ENCODE measurements at places on chromosomes 11 and 22.
A peak's percentile ranks its signal among the peaks of the same experiment; 100 is the strongest.

- no peak for DNase-seq
Measured at GRCh38 chr11:17887779-17888178, 125.1 kb downstream of the SERGEF start.

GRCh38 chr11:73420136-73420535 lies 43.9 kb downstream of the RELT start:
- DNase-seq = no peak

DNA sequence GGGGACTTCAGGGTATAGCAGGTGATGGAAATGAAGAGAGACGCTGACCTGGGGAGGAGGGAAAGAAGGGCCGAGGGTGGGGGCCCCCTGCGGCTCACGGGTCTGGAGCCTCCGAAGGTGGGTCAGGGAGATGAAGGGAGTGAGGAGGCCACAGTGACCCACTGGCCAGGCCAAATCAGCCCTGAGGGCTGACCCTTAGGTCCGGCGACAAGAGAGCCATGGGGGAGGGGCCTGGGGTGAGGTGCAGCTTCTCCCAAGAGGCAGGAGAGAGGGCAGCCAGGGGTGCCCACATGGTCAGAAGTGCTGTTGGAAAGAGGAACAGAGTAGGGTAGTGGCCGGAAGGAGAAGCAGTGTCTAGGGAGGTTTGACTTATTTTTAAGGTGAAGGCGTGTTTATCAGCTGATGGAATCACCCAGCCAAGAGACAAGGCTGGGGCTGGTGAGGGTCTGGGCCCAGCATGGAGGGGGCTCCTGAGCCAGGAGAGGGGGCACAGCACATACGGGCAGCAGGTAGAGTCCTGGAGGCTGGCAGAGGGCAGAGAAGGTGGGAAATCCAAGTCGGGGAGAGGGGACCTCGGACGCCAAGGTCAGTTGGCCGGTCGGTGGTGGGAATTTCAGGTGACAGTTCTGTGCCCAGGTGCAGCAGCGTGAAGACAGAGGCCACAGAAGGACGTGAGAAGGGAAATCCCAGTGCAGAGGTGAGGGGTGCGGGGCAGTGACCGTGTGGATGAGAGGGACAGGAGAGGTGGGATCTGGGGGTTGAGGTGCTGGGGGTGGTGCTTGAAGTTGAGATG lies 49.0 kb downstream of the LINC01488 start:
- DNase-seq = no peak

- DNase-seq = no peak
Measured at GRCh38 chr11:119776031-119776636, 47.1 kb upstream of the NECTIN1 start.

GRCh38 chr22:41498303-41498835 lies 29.5 kb downstream of the ACO2 start:
- DNase-seq = no peak

DNA sequence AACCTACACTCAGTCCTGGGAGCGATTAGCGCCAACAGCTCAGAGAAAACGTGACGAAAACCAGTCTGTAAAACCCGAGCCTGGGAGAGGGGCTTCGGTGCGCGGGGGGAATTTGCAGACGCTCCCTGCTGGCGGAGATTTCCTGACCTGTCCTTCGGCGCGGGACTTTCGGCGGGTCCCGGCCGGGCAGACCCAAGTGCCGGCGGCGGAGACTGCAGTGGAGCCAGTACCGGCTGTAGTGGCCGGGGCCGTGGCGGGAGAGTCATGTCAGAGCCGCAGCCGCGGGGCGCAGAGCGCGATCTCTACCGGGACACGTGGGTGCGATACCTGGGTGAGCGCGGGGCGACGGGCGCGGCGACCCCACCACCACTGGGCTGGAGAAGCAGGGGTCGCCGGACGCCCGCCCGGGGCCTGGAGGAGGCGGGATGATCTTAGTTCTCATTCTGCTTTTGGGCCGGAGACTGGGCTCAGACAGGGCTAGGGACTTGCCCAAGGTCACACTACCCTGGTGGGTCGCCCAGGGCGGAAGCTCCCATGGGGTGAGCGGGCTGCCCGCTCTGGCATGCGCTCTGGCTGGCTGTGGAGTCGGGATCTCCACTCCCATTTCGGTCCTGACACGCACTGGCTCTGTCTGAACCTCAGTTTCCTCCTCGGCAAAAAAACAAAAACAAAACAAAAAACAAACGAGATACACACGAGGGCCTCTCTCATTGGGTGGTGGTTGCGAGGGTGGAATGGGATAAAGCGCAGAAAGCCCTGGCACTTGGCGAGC lies at the start of gene MTFP1:
Gene MTFP1 (plus strand): TSS at position 153 of the 772 bp plus-strand sequence. CDS start 112 bp downstream, at position 265.
- peak; percentile 27 for DNase-seq

DNA sequence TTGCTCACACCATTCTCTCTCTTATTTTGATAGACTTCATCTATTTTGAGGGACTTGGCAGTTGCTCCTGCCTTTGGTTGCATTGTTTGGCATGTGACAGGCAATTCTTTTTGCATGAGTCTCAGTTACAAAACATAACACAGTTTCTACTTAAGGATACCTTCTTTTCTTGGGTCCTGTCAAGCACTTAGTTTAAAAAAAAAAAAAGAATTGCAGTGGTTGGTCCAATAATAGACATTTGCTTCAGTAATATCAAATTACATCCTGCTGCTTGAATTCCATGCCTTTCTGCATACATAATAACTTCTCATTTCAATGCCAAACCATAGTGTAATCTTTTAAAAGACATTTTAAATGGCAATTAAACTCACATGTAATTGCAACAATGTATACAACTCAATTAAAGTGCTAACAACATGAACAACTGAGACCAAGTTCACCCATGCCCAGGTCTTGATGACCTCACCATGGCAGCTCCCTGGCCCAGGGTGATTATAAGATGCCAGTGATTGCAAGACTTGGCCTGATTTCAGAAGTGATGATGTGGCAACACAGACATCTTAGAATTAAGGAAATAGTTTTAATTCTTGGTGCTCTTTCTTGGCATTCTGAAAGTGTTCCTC lies 32.2 kb upstream of the PLET1 start:
- DNase-seq = peak; percentile 94

DNA sequence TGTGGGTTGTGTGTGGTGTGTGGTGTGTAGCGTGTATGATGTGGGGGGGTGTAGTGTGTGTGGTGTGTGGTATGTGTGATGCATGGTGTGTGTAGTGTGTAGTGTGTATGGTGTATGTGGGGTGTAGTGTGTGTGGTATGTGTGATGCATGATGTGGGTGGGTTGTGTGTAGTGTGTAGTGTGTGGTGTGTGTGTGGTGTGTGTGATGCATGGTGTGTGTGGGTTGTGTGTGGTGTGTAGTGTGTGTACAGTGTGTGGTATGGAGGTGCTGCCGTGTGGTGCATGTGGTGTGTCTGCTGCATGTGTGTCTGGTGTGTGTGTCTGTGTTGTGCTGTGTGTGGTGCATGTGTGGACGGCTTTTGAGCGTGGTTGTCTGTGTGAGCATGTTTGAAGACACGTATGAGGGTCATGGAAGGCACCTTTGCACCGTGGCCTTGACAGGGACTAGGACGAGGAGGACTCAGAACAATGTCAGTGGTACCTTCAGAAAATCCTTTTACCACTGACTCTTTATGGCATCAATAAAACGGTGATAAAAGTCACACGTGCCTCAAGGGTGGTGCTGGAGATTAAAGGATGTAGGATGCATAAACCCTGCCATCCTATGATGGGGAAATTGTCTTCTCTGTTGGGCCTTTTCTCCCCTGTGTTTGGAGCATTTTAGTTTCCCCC lies 328.7 kb upstream of the B3GAT1 start:
- DNase-seq = no peak

- no peak for DNase-seq
Measured at GRCh38 chr11:7272373-7272772, 20.7 kb downstream of the SYT9 start.

DNA sequence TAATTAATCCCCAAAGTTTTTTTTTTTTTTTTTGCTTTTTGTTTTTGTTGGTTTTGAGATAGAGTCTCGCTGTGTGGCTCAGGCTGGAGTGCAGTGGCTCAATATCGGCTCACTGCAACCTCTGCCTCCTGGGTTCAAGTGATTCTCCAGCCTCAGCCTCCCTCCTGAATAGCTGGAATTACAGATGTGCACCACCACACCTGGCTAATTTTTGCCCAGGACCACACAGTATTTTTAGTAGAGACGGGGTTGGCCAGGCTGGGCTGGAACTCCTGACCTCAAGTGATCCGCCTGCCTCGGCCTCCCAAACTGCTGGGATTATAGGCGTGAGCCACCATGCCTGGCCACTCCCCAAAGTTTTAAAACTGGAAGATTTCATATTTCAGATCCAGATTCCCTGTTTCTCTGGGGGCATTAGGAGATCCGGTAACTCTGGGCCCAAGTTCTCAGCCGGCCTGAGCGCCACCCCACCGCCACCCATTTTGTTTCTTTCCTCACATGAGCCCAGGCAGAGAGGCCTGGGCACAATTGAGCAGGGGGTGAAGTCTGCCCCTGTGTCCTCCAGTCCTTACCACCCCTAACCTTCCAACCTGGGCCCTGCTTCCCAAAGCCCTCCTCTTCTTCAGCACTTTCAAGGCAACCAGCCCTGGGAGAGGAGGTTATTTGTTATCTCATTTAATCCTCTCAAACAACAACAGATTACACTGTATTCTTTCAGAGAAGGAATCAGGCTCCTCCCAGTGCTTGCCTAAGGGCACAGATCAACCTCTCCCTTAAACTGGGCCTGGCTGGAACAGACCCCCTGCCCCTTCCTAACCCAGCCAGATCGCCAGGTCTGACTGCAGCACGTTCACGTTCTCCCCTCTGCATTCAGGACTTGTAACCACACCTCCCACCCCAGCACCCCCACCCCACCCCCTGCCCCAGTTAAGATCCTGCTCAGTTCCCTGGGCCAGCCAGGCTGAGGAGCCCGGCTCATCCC lies 1.9 kb upstream of the CSNK1E start:
- DNase-seq = no peak

DNA sequence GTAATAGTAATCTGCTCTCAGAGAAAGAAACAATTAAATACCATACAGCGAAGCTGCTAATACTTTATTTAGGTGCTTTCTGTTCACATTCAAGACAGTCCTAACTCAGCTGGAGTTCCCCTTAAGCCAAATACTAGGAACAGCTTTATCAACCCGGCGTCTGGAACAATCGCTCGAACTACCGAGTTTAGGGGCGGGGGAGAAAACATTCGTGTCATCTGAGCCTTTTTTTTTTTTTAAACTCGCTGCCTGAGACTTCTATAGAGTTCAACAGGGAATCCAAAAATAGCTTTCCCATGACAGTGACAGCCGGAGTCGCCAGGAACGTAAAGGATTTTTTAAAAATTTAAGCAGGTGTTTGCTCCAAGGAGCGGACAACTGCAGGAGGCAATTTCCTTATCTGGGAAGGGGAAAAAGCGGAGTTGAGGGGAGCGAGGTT lies 852 bp downstream of the TRAF6 start:
- DNase-seq = peak; percentile 13

DNA sequence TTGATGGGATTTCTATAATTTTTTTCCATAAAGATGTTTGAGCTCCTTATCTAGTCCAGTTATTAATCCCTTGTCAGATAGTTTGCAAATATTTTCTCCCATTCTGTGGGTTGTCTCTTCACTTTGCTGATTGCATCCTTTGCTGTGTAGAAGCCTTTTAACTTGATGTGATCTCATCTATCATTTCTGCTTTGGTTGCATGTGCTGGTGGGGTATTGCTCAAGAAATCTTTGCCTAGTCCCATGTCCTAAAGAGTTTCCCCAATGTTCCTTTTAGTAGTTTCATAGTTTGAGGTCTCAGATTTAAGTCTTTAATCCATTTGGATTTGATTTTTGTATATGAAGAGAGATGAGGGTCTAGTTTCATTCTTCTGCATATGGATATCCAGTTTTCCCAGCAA lies 1.7 kb upstream of the IL2RB start:
- DNase-seq = no peak

DNA sequence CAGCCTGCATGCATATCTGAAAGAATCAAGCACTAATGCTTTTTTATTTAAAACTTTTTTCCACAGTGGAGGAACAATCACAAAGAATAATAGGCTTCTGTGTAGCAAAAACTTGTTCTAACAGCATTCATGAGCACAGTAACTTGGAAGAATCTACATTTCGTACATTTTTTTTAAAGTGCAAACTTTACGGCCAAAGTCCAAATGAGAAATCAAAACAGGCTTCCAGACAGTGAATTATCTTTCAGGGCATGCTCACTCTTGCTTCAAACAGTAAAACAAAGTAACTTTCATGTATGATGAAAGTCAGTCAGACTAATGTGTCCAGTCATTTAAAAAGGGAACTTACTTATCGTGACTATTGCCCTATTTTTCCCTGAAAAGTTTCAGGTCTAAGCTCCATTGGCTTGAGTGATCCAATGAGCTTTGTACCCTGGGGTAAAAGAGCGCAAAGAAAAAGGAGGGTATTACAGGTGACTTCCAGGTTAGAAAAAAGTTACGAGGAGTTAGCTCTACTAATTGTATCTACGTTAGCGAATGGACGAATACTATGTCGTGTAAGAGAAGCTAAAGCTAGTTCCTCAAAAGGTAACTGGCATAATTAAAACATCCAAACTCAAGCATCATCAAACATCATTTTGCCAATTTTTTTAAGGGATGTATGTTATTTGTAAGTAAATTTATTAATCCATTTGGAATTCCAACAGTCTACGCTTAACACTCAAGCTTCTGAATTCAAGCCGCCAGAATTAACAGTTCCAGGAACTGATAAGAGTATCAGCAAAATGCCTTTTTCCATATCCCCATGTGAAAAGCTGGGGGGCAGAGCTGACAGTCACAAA lies 1.7 kb downstream of the PICALM start:
- DNase-seq = no peak

DNA sequence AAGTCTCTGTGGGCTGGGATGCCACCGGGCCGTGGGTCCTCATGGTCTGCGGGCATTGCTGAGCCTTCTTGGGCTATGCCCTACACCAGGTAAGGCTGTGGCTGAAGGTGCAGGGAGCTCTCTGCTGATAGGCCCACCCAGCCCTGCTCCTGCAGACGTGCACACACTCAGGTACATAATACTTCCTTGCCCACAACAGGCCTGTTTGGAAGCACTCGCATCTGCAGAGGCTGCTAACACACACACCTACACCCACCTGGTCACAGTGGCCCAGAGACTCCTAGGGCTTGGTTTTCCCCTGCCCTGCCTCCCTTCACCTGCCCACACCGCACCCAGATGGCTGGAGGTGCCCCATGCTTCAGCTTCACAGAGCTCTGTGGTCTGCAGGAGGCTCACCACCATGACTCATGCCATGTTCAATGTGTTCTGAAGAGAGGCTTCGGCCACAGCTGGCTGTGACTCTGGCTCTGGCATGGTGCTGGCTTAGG lies 72.8 kb upstream of the KCNQ1OT1 start:
- peak; percentile 42 for DNase-seq

DNA sequence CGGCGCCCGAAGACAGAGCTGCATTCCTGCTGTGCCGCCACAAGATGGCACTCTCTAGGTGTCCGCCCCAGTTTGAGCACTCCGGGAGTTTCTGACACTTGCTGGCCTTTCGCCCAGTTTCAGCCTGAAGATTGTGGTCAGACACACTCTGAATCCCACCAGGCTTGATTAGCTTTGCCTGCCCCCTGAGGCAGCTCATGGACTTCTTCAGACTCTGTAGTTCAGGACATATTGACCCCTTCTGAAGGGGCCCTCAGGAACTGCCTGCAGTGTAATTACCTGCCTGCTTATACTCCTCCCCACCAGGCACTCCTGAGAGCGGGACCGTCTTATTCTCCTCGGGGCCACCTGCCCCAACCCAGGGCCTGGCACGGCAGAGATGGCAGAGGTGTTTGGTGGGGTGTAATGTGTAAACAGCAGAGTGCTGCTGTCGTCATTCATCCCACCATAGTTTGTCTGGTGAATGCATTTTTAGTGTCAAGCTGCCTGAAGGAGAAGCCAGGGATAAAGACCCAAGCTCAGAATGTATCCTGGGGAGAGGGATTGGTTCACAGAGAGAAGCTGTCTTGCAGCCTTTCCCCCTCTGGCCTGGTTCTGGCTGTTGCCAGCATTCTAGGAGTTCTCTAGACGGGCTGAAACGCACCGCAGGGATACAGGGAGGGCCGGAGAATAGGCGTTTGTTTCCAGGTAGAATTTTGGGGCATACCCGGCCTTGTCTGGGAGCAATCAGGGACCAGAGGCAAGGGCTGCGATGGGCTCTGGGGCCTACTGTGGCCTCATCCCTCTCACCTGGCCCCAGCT lies 46.4 kb downstream of the EIF3F start:
- DNase-seq = peak; percentile 72
